ENCODE measurements at places on chromosomes 1 and 21.

GRCh38 chr1:168170564-168171508, 7.9 kb upstream of the TIPRL start:
- H3K4me1 ChIP-seq: peaks cover 4% of the 10 kb centered on the region
- H3K4me3 ChIP-seq: no peak overlapping the region
- no peaks in the 10 kb centered on the region for H3K36me3 ChIP-seq
- no peak for DNase-seq

GRCh38 chr1:244605835-244606370, 47.0 kb upstream of the DESI2 start:
- H3K4me3 ChIP-seq: no peak overlapping the region
- no peaks in the 10 kb centered on the region for H3K36me3 ChIP-seq
- no peaks in the 10 kb centered on the region for H3K4me1 ChIP-seq
- H3K27me3 ChIP-seq: no peaks in the 10 kb centered on the region

- no peak overlapping the region for H3K4me3 ChIP-seq
Measured at GRCh38 chr1:167420510-167420909, 97.8 kb downstream of the CD247 start.

DNA sequence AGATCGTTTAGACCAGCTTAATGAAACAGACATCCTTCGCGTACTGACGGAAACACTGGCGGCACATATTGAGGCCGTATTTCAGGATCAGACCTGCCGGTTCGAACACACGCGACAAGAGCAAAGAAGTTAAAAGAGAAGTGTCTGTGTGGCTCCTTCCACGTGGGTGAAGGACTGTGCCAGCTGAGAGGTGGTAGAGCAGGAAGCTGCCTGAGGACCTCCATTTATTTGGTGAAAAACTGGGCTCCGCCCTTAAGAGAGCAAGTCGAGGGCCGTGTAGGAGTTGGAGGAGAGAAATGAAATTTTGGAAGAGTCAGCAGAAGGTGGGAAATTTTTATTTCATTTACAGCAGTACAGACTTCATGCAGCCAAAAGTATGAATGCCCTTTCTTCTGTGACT, 38.8 kb upstream of the ADORA3 start:
- no peak overlapping the region for H3K4me3 ChIP-seq
- H3K4me1 ChIP-seq: peaks cover 3% of the 10 kb centered on the region
- H3K27ac ChIP-seq: no peak overlapping the region
- no peaks in the 10 kb centered on the region for H3K36me3 ChIP-seq
- DNase-seq: no peak
- no peaks in the 10 kb centered on the region for H3K27me3 ChIP-seq

DNA sequence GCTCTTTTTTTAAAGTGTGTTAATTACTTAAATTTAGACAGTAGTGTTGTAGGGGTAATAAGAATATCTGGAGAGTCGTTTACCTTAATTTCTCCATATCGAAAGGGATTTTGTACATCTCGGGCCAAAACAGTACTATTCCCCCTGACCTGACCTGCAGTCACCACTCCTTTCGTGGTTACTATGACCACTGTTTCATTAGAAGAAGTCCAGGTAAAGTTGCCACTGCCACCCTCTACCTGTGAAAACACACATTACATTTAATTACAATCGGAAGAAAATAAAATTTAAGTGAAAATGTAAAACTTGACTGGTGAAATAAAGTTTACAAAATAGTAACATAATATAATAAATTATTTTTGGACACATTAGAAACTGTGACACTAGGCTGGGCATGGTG, 37.2 kb downstream of the NUP210L start:
- no peaks in the 10 kb centered on the region for H3K36me3 ChIP-seq
- H3K27me3 ChIP-seq: no peaks in the 10 kb centered on the region
- H3K27ac ChIP-seq: no peak overlapping the region
- no peaks in the 10 kb centered on the region for H3K4me1 ChIP-seq
- no peak for DNase-seq

DNA sequence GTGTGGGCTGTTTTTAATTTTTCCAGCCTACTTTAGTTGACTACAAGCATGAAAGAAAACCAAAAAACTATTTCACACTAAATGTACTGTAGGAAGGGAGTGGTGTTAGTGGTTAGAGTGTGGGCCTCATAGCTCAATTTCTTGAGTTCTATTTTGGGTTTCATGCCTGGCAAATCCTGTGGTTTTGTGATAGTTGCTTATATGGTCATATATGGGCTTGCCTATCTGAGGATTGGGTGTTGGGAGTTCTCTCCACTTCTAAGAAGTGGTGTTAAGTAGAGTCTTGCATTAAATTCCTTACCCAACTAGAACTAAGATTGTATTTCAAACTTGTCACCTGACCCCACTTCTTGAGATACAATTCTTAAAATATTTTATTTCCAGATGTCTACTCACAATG, 37.8 kb upstream of the COL11A1 start:
- no peaks in the 10 kb centered on the region for H3K4me1 ChIP-seq
- H3K4me3 ChIP-seq: no peak overlapping the region
- H3K27me3 ChIP-seq: no peaks in the 10 kb centered on the region
- no peak overlapping the region for H3K27ac ChIP-seq

All from aorta (tissue), 5 donors.